ENCODE measurements at places on chromosomes 13 and 19. TPM values are rescaled to one million over a fixed set of nuclear protein-coding genes. Genes with fewer than 3 reads are reported as not detected.

GRCh38 chr19:15672580-15673175, at the start of gene CYP4F12:
TSS of gene CYP4F12 (plus strand) at chr19:15673087. CDS start at chr19:15673530, 443 bp downstream.
- DNase-seq: peak; percentile 80

- DNase-seq: no peak
Observed at GRCh38 chr19:45881909-45882528, 3.9 kb downstream of the IRF2BP1 start.

- DNase-seq: peak; percentile 18
Observed at GRCh38 chr19:44903602-44904425, 1.8 kb upstream of the APOE start.

The HSD17B14 gene
- 9.9 TPM for total RNA-seq

DNA sequence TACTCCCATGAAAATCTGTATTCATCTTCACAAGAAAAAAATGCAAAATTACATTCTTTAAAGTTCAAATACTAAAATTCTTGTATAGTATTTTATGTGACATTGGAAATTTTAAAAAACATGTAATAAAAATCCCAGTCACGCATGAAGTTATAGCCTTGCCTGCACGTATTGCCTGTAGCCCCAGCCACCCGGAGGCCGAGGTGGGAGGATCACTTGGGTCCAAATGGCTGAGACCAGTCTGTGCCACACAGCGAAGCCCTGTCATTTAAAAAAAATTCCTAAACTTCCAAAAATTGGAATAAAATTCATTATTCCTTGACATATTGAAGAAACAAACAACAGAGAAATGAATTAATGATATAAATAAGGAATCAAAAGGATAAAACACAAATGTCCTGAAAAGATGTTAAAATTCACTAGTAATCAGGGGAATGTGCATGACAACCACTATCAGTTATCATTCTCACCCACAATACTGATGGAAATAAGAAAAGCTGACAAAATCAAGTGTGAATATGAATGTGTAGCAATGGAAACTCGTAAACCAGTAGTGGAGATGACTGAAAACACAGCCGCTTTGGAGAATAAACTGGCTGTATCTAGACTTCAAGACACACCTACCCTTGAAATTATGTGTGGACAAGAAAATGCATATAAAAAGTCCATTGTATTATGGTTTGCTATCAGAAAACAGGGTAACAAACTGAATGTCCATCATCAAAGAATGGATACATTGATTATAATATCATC, 7.5 kb downstream of the CARD8 start:
- no peak for DNase-seq

DNA sequence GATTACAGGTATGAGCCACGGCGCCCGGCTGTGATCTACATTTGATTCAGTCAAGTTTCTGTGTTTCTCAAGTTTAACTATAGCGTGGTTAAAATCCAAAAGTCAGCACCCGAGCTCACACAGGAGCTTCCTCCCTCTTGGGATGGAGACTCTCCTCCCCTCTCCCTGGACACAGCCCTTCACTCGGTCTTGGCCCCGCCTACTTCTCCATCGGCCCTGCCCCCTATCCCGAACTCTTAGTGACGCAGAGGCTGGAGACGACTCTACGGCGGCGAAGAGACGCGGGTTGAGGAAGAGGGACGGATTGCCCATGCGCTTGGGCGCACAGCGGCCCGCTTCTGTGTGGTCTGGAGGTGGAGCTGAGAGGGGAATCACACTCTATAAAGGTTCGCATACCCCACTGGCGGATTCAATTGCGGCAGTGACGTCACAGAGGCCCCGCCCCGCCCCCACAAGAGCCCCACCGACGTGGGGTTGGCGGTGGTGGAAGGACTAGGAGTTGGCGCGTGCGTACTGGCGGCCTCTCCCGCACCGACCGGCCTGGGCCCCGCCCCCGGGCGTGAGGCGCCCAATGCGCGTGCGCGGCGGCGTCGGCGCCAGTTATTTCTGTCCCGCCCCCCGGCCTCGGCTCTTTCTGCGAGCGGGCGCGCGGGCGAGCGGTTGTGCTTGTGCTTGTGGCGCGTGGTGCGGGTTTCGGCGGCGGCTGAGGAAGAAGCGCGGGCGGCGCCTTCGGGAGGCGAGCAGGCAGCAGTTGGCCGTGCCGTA, at the start of gene TRIM28:
Gene TRIM28, plus strand, starts transcription at position 239 of the 765 bp plus-strand sequence. CDS start 694 bp downstream, outside the sequence.
- peak; percentile 100 for DNase-seq

All from A172 (cell line).